ENCODE measurements at places on chromosomes 7 and 10. TPM values are rescaled to one million over a fixed set of nuclear protein-coding genes. Genes with fewer than 3 reads are reported as not detected.

PTN gene
- 3.6 TPM for polyA plus RNA-seq

HMX2 gene
- polyA plus RNA-seq: not detected

NRAP gene
- polyA plus RNA-seq: 0.03 TPM

DNA sequence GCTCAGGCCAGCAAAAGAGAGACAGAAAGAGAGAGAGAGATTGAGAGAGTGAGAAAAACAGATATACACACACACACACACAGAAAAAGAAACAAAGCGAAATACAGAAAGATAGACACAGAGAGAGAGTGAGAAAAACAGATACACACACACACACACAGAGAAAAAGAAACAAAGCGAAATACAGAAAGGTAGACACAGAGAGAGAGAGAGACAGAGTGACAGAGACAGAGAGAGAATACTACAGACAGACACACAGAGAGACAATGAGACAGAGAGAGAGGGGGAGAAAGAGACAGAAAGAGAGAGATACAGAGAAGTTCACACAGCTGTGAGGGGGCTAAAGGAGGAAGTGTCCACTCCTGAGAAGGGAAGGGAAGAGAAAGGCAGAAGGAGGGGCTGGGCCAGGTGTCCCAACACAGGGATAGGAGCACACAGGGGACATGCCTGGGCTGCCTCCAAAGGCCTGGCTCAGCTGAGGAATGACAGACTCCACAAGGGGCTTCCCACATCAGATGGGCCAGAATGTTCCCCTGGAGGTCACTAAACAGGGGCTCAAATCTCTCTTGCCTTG lies 4.3 kb downstream of the GCK start:
- H3K36me3 ChIP-seq: no peaks in the 10 kb centered on the region
- H3K4me1 ChIP-seq: peaks cover 5% of the 10 kb centered on the region
- no peak overlapping the region for H3K4me3 ChIP-seq

GRCh38 chr10:62323751-62324150 lies 50.4 kb upstream of the ZNF365 start:
- H3K36me3 ChIP-seq: no peaks in the 10 kb centered on the region
- H3K27ac ChIP-seq: no peak overlapping the region
- H3K4me3 ChIP-seq: no peak overlapping the region
- H3K27me3 ChIP-seq: no peaks in the 10 kb centered on the region

DNA sequence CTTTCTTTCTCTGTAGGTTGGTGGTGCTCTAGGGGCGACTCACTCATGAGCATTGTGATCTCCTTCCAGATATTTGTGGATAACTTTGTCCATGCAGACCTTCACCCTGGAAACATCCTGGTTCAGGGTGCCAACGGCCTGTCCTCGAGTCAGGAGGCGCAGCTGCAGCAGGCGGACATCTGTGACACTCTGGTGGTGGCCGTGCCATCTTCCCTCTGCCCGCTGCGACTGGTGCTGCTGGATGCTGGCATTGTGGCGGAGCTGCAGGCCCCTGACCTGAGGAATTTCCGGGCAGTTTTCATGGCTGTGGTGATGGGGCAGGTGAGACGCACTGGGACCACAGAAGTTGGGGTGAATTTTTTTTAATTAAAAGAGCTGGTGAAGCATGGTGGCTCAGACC lies 9.6 kb upstream of the NDUFB2 start:
- no peak for DNase-seq
- H3K4me1 ChIP-seq: peaks cover 2% of the 10 kb centered on the region
- H3K36me3 ChIP-seq: no peaks in the 10 kb centered on the region
- no peak overlapping the region for H3K4me3 ChIP-seq

DNA sequence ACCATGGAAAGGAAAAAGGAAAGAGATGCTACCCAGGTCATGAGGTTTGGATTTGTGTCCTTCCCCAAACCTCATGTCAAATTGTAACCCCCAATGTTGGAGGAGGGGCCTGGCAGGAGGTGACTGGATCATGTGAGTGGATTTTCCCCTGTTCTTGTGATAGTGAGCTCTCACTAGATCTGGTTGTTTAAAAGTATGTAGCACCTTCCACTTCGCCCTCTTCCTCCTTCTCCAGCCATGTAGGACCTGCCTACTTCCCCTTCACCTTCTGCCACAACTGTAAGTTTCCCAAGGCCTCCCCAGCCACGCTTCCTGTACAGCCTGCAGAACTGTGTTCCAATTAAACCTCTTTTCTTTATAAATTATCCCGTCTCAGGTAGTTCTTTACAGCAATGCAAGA lies 113.9 kb downstream of the FAM107B start:
- no peak for DNase-seq
- H3K4me3 ChIP-seq: no peak overlapping the region
- H3K36me3 ChIP-seq: no peaks in the 10 kb centered on the region
- H3K4me1 ChIP-seq: peaks cover 6% of the 10 kb centered on the region

DNA sequence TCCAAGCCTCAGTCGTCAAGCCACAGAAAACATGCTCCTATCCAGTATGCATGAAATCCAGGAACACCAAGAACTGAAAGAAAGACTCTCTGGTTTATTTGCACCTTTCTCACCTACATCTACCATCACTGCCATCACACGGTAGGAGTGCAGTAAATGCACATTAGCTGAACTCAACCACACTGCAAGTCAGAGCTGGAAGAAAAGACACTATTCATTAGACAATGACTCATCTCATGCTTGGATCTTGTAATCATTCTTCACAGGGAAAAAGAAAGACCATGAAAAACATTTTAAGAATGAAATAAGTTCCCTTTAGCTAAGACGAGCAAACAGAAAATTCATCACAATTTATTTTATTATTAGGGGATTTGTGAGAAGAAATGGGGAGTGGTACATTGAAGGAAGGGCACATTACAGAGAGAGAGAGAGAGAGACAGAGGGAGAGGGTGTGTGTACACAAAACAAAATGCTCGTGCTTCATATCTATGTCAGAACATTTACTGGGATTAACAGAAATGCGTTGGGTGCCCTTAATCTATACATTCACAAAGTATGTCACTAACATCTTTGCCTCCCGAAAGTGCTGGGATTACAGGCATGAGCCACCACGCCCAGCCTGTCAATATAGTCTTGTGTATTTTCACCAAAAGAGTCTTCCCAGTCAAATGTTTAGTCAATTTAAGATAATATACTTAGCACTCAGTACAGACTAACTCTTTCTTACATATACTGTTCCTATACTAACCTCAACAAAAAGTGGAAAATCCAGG lies 324.9 kb downstream of the PARD3 start:
- no peak overlapping the region for H3K27ac ChIP-seq
- no peaks in the 10 kb centered on the region for H3K27me3 ChIP-seq
- H3K36me3 ChIP-seq: no peaks in the 10 kb centered on the region
- DNase-seq: no peak
